NCI-H524 (cell line): ENCODE measurements at places on chromosomes 7 and 10.

DNA sequence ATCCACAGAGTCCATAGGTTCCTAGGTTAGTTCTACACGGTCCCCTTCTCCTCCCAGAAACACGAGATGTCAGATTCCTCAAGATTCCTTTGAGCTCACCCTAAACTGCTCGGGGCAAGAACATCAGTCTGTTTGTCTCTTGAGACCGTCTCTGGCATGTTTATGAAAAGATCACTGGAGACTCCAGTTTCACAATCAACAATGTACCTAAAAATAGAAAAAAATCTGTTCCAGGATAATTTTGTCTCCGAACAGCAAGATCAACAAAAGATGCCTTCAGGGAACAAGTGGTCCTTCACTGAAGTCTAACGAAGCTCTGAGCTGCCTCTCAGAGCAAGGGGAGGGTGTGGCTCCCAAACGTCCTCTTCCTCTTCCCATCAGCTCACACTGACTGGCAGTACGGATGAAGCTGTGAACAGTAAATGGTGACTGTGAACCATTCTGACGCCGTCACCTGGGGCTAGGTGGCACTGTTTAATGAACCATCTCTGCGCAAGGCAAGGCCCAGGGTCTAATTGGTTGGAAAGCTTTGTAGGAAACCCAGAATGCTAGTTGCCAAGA is 156.2 kb upstream of the LYZL1 start:
- peak; percentile 0 for DNase-seq

GRCh38 chr10:26436848-26437247 is 1.3 kb upstream of the APBB1IP start:
- no peak for DNase-seq

DNA sequence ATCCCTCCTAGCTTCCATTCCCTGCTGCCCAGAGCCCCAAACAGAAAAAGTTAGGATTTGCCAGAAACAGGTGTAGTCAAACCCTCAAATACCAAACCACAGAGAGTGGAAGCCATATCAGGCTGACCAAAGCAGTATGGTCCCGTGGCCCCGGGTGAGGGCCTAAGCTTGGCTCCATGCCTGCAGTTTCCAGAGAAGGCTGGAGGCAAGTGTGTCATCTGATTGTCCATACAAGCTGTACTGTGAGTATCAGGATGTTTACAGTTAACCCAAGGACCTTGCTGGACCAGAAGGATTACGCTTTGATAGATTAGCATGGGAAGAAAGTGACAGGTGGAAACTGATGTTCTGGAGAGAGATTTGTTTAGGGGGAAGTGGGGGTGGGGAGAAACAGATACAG is 96.3 kb downstream of the PRKAG2 start:
- DNase-seq, result peak; percentile 41

- DNase-seq, result no peak
These were observed 384.9 kb upstream of the PFKP start for GRCh38 chr10:2682491-2682890.

DNA sequence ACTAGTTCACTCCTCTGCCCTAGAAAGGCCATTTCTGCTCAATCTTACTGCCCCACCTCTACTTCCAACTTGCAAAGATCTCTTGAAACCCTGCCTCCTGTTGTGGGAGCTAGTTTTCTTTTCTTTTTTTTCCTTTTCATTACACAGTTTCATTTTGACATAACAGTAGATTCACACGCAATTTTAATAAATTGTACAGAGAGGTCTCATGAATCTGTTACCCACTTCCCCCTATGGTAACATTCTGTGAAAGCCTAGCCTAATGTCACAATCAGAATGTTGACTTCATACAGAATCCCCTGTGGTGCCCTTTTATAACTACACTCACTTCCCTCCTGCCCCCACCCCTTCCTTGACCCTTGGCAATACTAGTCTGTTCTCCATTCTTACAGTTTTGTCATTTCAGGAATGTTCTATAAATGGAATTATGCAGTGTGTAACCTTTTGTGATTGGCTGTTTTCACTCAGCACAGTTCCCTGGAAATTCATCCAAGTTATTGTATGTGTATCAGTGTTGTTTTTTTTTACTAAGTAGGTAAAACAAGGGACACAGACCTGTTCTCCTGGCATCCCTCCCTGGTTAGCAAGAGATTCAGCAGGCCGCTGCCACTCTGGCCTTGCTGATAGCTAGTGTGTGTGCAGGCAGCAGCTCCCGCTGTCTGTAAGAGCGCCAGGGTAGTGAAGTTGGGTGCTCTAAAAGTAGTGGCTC is 21.5 kb downstream of the CHST3 start:
- no peak for DNase-seq

DNA sequence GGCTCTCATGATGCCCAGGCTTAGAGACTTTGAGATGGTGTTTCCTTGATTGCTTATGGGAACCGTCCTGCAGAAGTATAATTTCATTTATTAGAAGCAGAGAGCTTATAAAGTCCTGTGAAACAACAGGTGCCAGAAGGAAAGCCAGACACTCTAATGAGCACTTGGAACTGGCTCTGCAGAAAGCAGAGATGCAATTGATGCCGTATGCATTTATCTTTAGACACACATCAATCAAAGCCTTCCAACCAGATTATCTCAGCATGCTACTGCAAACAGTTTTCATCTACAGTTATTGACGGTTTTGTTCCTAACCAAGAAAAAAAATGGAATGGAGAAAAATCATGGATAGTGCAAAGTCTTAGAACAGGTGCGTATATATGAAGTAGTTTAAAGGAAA is 371.7 kb upstream of the PRKCQ start:
- DNase-seq, result no peak

DNA sequence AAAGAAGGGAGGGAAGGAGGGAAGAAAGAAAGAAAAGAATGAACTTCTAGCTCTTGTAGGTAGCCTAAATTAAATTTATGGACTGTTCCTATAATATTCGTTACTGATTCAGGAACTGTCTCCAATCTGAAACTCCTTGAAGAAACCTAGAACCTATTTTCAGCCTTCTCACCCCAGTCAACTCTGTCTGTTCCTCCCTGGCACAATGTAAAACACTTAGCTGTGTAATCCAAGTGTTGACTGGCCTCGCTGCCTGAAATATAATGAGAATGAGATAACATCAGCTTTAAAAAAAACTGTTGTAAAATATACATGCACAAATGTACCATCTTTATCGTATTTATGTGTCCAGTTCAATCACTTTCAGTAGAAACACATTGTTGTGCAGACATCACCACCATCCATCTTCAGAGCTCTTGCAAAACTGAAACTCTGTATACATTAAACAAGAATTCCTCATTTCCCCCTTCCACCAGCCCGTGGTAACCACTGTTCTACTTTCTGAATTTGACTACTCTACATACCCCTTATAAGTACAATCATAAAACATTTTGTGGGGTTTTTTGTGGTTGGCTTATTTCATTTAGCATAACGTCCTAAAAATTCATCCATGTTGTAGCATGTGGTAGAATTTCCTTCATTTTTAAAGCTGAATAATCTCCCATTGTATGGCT is 6.3 kb upstream of the C7orf33 start:
- DNase-seq, result no peak

DNA sequence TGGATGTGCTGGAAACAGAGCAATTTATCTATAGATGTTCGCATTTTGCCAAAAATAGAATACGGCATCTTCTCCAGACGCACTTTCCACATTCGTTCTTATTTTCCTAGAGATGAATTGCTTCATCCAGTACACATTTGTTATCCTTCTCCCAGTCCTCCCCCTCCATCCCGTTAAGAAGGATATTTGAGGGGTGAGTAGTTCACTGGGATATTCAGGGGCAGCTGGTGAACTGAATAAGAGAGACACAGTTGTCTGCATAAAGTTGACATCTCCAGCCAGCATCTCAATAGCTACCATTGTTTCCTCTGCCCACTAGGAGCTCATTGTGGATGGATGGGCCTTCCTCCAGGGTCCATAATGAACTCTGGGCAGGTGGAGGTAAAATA is 456.8 kb upstream of the NRP1 start:
- DNase-seq, result no peak

DNA sequence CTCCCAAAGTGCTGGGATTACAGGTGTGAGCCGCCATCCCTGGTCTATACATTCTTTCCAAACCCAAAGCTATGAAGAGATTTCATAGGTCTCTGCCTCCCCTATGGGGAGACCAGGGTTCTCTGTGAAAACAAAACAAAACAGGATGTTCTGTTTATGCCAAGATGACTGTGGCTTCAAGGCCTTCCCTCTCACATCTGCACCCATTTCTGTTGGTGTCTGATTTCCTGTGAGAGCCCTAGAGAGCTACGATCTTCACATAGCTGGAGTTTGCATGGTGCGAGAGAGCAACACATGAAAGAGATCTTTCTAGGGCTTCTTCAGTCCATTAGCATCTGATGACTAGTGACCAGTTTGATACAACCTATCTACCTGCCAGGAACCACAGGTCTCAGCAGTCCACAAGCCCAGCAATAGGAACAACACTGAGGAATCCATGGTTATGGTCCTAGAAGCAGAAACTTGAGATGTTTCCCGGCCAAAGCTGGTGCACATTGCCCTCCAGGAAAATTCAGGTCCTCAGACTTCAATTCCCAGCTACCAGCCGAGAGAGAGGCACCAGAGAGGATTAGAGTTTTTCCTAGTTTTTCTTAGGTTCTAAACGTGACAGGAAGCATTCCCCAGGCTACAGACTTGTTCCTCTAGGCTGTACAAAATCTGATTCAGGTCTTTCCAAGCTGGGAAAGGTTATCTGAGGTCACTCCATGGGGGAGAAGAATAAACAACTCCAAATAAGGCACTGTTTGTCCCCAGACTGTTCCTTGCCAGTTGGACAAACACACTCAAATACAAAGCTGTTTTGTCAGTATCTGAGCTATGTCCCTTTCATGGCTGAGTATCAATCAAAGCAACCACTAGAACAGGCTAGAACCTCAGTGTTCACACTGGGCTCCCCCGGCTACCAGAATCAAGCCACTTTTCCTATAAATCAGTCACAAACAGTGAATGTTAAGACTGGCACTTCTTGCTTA is 259.7 kb downstream of the CALN1 start:
- DNase-seq, result no peak

DNA sequence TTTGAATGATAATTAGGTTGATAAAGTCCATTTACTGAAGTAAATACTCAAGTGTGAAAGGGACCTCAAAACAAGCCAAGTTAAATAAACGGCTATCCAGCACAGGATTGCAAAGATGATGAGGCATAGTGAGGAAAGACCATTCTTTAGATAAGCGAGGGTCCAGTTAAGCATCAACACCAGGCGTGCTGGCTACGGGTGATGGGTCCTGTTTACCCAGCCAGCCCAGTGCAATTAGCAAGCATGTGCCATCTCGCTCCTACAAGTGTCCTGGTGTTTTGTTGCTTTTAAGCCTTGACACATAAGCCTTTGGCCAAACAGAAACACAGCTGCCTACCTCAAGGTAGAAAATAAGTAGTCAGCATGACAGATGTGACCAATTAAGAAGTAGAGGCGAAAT is 7.1 kb downstream of the NEBL start:
- DNase-seq, result peak; percentile 78

GRCh38 chr10:21959998-21960397 is 43.5 kb downstream of the DNAJC1 start:
- DNase-seq, result no peak

- DNase-seq, result no peak
These were observed 10.2 kb downstream of the HIPK2 start for GRCh38 chr7:139767561-139767982.

GRCh38 chr7:346116-346898 is 56.3 kb downstream of the FOXL3 start:
- DNase-seq, result no peak

DNA sequence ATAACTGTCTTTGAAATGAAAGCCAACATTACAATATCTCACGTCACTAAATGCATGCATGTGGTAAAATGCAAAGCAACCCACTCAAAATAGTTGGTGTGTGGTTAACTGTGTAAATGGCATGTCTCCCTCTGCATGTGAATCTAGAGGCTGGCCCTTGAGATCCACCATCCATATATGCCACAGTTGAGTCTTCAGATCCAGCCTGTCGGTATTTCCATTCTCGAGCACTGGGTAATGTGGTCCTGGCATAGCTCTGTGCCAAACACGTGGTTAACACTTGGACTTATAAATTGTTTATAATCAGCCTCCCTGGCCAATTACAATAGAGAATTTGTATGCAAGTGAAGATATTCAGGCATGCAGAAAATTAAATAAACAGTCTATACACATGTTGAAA is 90.3 kb downstream of the LYZL1 start:
- DNase-seq, result no peak
